ENCODE measurements at places on chromosomes 2 and 18.
A peak's percentile ranks its signal among the peaks of the same experiment; 100 is the strongest.

- no peak for DNase-seq
Observed at GRCh38 chr2:124369181-124369580, 344.1 kb downstream of the CNTNAP5 start.

DNA sequence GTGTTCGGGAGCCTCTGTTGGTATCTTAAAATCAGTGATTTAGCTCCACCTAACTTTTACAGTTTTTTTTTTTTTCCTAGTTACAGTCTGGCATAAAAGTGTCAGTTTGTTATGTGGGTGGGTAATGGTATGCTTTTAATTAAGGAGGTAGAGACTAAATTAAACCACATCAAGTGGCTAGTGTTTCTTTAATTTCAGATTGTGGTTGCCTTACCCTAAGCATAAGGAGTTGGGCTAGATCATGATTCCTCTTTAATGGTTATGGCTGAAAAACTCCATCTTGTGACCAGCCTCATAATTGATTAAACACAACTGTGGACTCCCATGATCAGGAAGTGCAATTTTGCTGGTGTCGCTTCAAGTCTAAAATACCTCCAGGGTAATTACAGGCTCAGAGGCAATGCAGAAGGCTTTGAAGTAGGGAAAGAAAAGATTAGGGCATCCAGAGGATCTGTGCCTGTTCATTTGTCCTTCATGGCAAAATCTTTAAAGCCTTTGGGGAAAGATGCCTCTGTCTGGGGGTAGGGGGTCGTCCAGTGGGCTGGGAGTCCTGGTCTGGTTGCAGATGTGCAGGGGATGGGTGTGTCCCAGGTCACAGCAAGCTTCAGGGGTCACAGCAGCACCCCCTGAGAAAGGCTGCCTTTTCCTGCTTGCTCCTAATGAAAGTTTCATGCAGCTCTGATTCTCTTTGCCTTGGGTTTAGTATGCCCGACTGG, 579.2 kb downstream of the BCL11A start:
- DNase-seq: no peak

GRCh38 chr2:37742286-37742685, 70.8 kb upstream of the CDC42EP3 start:
- DNase-seq: no peak

DNA sequence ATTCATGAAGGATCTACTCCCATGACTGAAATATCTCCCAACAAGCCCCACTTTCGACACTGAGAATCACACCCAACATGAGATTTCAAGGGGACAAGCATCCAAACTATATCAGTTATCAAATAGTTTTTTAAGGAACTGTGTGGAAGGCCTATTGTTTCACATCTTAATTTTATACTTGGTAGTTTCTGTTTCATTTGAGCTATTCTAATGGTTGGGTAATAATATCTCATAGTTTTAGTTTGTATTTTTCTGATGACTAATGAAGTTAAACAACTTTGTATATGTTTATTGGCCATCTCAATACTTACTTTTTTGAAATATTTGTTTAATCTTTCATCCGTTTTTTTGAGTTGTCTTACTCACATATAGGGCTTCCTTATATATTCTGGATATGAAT, 135.0 kb downstream of the SCG2 start:
- DNase-seq: no peak

GRCh38 chr2:37665043-37665442, 6.4 kb downstream of the CDC42EP3 start:
- no peak for DNase-seq

- no peak for DNase-seq
Observed at GRCh38 chr2:171469176-171469575, 35.1 kb downstream of the DCAF17 start.

DNA sequence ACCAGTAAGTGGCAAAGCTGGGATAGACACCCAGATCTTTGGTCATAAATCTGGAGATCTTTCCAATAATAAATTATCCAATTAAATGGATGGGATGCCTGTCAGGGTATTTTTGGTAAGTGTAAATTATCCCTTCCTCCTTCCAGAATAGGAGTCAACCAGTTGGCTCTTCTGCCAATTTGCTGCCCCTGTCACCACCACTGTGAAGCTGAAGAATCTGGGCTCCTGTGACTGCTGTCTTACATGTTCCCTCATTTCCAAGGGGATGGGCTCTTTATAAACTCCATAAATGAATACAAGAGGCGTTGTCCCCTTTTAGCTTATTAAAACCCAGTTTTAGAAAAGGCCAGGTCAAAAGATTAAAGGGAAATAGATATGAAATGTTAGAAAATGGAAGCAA, 17.8 kb upstream of the BMP10 start:
- no peak for DNase-seq

- no peak for DNase-seq
Observed at GRCh38 chr2:133360882-133361281, 207.4 kb downstream of the NCKAP5 start.

DNA sequence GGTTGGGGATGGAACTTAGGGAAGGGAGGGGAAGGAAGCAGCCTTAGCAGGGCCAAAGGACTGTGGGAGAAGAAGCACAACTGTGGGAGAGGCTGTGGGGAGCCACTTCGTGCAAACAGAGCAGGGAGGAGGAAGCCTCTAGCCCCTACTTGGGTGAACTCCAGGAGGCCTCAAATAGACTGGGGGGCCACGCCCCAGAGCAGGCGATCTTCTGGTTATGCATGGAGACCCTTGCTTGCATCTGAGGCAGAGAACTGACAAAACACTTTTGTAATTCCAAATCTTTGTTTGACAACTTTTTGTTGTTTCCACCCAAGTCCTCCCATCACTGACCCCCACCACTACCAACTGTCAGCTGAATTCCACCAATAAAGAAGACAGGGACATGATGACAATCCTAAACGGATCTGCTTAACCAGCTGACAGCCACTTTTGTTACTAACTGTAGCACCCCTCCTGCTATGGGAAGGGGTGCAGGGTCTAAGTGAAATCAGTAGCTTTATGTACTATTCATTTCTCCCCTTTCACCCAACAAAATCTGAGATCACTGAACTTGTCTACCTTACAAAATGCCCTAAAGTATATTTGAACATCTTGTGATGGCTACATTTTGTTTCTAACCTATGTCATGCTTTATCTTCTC, 80.5 kb upstream of the CPO start:
- peak; percentile 6 for DNase-seq

- DNase-seq: peak; percentile 43
Observed at GRCh38 chr2:240983361-240983995, 14.9 kb upstream of the SNED1 start.

DNA sequence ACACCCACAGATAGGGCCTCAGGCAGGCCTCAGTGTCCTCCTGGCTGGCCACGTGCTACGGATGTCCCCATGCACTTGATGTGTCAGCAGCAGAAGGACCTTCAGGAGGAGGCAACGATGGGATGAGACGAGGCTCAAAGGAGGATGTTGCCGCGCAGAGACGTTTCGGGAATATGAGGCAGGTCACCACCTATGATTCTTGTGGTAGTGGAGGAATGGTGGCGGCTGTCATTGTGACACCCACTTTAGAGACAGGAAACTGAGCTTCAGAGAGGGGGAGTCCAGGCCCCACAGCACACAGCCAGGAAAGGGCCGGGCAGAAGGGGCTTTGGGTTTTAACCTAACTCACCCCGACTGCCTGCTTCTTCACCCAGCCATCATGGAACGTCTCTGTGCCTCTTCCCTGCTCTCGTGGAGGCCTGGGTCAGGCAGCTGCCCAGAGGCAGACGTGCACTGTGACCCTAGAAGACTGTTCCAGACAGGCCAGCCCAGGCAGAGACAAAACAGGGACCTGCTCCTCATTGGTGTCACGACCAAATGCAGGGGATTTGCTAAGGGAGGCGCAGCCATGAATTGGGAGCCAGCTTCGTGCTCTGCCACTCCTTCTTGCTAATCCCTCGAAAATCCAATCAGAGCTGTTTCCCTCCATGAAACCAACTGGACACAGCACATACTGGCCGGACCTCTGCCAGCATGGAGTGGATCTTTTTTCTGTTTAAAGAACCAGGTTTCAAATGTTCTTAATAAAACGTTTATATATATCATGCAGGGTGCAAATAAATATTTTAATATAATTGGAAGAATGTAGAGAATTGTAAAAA, 169.2 kb downstream of the ASB1 start:
- DNase-seq: no peak

GRCh38 chr2:172428832-172429210, 1.4 kb downstream of the ITGA6 start:
- no peak for DNase-seq

DNA sequence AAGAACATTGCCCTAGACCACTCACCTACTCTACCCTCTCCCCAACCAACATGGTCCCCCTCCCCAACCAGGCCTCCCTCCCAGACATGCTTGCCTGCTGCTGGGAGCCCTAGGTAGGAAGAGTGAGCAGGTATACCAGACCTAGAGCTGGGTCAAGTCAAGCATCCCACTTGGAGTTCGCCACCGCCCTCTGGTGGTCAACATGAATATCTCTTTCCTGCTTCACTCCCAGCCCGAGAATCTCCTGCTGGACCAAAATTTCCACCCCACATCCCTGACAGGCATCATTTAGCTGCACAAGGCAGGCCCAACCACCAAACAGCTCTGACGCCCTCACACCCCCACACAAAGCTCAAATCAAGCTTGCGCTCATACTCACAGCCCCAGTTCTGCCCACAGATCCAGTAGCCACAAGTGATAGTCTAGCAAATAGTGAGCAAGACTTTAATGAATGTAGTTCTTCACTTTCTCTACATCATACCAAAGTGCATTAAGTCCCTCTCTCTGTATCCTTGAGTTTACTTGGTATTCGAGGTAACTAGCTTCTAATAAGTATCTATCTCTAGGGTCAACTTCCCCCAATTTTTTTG, 116.0 kb downstream of the TNS1 start:
- DNase-seq: peak; percentile 84

DNA sequence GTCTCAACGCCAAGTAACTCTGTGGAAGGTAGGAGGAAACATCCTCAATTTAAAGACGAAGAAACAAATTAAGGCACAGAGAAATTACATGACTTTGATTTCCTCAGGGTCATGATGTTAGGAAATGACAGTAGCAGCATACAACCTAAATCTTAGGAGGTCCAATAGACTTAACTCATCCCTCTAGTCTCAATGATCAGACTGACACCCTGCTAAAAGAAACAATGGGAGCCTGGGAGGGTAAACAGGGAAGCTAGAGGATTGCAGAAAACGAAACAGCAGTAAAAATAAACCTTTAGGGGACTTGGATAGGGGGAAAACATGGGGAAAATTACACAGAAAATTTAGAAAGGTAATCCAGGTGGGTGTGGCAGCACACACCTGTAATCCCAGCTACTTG, 56.0 kb downstream of the ROCK2 start:
- DNase-seq: no peak

- DNase-seq: peak; percentile 8
Observed at GRCh38 chr2:172607379-172607928, 51.6 kb downstream of the PDK1 start.

- DNase-seq: no peak
Observed at GRCh38 chr2:8281234-8281633, 400.6 kb upstream of the ID2 start.

DNA sequence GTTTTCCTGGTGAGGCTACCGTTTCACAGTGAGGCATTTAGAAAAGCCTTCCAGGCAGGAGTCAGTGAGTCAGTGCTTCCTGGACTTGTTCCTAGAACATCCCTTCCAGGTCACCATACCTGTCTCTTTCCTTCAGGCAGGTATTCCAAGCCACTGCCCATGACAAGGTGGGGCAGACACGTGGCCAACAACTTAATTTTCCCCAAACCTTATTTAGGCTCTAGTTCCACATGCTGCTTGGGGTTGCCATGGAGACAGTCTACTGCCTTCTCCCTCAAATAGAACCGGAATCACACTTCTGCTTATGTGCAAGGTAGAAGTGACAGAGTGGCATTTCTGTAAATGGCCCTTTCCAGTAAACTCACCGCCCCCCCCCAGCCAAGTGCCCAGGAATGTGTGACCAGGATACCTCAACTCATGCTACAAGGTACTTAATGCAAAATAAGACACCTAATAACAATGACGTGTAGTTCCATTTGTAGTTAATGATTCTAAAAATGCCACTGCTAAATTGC, 258.3 kb downstream of the PRKCE start:
- no peak for DNase-seq

GRCh38 chr18:75884728-75885127, 457.2 kb upstream of the SMIM21 start:
- no peak for DNase-seq

DNA sequence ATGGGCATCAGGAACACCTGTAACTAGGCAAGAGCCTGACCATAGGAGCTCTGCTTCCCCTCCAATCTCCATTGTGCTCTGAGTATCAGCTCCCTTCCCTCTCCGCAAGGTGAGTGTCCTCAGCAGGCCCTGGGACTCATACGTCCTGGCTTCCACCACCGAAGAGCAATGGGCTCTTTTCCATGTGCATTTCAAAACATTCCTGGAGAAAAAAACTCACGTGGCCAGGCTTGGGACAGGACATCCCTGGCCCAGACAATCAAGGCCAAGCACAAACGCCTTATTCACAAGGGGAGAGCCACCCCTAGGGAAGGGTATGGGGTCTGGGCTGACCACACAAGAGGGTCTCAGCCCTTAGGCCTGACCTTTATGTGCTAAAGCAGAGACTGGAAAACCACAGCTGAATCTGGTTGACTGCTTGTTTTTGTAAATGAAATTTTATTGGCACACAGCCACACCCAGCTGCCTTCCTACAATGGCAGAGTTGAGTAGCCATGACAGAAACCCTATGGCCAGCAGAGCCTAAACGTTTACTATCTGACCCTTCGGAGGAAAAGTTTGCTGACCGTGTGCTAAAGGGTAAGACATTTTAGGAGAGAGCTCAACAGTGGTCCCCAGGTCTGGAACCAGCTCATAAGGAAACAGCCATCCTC, 175.7 kb upstream of the ARL4C start:
- no peak for DNase-seq

- no peak for DNase-seq
Observed at GRCh38 chr2:170139276-170139967, 38.5 kb upstream of the MYO3B start.

DNA sequence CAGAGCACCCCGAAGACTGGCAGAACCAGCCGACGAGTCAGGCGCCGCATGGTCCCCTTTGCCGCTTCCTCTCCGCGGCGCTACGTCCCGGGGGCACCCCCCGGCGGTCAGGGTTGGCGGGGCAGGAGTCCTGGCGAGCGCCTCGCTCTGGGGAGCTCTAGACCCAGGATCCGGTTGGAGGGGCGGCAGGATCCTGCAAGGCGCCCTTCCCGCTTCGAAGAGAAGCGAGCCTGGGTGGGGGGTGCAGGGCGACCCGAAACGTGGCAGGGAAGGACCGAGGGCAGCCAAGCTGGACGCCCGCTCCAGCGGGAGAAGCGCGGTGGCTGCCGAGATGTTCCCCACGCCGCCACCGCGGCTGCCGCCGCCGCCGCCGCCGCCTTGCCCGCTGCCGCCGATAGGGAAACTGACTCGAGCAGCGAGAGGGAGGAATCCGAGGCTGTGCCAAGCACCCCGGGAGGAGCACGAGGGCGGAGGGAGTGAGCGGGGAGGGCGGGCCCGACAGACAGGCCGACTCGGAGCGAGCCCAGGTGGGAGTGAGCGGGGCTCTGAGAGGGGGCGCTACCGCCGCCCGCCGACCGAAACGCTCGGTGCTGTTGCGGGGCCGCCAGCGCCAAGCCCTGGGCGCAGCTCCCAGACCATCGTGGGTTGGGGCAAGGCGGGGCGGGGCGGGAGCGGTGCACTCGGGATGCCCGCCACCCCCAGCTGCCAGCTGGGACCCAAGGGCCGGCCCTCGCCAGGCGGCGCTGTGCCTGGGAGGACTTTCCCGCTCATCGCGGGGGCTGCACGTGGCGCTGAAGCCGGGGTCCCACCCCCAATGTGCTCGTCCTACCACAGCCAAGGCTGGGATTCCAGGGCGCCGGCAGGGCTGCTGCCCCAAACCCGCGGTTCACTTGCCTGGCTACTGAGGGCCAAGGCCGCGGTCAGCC, at the start of gene GALNT14:
GALNT14 (minus strand) TSS at position 404 of the 926 bp plus-strand sequence; CDS start at position 50, 354 bp downstream.
- peak; percentile 68 for DNase-seq
